ENCODE measurements at places on chromosomes 2 and 18. TPM values are rescaled to one million over a fixed set of nuclear protein-coding genes. Genes with fewer than 3 reads are reported as not detected.

- no peak for DNase-seq
Observed at GRCh38 chr2:62857139-62857931, 151.8 kb downstream of the EHBP1 start.

DNA sequence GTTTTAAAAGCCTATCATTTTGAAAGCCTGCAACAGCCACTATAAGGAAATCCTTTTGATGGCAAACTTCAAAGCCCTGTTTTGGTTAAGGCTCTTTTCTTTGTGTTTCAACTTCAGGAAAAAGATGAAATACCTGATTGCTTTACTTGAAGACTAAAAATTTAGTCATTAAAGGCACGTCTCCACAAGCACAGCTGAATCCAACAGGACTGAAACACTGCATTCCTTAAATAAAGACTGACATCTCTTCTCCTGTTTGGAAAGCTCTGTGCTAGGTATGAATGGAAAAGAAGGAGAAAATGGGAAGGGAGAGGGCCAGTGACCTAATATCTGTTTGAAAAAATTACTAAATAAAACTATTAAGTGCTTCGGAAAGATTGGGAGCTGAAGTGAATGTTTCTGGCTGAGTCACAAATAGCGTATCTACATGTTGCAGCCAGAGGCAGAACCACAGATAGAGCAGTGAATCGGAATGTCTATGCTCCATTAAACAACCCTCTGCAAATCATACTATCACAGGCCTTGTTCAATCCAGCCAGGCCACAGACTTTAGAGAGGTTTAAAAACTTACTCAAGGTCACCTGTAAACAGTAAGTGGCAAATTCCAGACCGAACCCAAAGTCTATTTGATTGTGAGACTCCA, 21.1 kb upstream of the RALBP1 start:
- no peak for DNase-seq

- no peak for DNase-seq
Observed at GRCh38 chr2:135773319-135773718, 31.7 kb downstream of the UBXN4 start.

- DNase-seq: no peak
Observed at GRCh38 chr2:114821055-114821454, 378.6 kb downstream of the DPP10 start.

GRCh38 chr18:40678318-40678717, 1276.7 kb upstream of the PIK3C3 start:
- DNase-seq: no peak

DNA sequence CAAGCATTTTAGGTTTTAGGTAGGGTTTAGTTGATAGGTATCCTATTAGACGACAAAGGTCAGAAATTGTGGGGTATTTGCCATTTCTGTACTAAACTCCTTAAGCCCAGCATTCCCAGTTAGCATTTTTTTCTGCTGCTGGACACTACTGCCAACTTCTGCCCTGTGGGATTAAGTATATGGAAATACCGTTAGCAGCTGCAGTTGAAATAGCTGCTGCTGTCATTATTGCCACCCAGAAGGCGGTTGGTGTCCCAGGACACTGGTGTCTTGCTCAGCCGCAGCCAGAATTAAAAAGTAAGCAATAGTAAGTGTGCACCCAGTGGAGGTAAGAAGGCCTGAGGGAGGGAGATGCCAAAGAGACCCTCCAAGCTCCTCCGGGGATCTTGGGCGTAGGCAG, 1.9 kb upstream of the UXS1 start:
- DNase-seq: no peak

KCNF1 gene
- 0.15 TPM for total RNA-seq

FMNL2 gene
- 3.3 TPM for total RNA-seq
